ENCODE measurements at places on chromosomes 1 and 21.

DNA sequence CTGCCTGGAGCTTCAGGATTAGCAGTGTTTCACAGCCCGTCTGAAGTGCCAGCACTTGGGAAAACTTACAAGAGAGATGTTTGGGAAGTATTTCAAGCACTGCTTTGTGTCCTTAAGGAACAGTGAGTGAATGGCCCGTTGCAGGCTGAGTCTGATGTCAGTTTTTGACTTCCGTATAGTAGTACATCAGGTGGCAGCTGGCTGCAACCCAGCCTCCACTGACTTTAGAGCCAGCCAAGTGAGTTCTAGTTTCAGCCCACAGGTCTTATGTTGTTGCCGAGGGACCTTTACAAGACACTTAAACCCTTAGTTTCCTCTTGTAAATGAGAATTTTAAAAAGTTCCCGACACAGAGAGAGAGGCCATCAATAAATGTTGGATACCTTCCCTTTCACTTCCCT is 35.0 kb downstream of the UCK2 start:
- DNase-seq = no peak

DNA sequence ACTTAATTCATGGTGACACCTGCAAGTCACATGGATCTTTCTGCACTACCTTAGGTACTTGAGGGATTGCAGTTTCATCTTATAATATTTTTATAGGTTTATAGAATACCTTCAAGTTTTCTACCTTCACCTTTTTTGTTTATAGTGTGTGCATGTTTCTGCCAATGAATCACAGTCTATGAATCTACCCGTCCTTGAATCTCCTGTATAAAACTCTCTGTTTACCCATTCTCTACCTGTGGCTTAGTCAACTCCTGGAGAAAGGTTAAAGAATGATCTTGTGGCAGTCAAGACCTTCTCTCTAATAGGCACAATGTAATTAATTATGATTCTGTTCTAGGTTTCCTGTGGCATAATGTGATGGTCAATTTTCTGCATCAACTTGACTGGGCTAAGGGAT is 3.2 kb upstream of the GSTM2 start:
- no peak for DNase-seq

- no peak for DNase-seq
These were observed 21.2 kb downstream of the LRRC71 start for GRCh38 chr1:156941675-156942074.

- no peak for DNase-seq
These were observed 21.5 kb upstream of the SPATC1L start for GRCh38 chr21:46205766-46206162.

GRCh38 chr1:179208681-179209477 is 20.6 kb downstream of the ABL2 start:
- no peak for DNase-seq

All from T1000 (cell line).